ENCODE measurements at places on chromosomes 5 and 9.
A peak's percentile ranks its signal among the peaks of the same experiment; 100 is the strongest.

DNA sequence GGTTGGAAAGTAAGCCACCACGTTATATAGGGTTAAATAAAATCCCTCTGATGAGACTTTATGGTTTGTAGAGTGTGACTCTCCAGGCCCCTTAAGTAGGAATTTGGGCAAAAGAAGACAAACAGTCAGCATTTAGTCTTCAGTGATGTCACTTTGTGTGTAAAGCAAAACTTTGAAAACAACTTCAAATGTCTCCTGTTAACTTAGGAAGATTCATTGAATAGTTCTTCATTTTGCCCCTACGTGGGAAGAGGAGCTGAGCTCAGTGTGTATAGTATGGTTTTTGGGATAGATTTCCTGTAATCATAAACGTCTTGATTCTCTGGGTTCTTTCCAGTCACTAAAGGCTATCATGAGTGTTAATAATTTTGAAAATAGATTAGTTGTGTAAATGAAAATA is 101.3 kb downstream of the GADD45G start:
- DNase-seq, result no peak

GRCh38 chr5:120567921-120568320 is 103.8 kb downstream of the PRR16 start:
- DNase-seq, result no peak

- no peak for DNase-seq
Measured at GRCh38 chr9:80796632-80797031, 892.7 kb downstream of the TLE1 start.

DNA sequence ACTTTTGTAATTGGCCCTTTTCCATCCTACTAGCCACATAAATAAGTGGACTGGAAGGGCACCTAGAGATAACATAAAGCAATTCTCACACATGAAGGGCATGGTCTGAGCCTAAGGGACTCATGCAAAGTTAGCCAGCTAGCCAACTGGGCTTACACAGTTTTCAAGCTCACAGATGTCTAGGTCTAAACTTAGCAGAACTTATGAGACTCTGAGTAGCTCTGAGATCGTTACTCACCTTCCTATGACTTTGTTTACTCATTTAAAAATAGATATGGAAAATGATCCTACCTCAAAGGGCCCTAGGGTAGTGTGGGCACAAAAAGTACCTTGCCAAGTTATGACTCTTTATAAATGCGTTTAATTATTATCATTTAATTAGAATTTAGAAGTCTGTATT is 410.4 kb upstream of the MPDZ start:
- no peak for DNase-seq

GRCh38 chr5:148290271-148291195 is 21.7 kb upstream of the SPINK7 start:
- no peak for DNase-seq

DNA sequence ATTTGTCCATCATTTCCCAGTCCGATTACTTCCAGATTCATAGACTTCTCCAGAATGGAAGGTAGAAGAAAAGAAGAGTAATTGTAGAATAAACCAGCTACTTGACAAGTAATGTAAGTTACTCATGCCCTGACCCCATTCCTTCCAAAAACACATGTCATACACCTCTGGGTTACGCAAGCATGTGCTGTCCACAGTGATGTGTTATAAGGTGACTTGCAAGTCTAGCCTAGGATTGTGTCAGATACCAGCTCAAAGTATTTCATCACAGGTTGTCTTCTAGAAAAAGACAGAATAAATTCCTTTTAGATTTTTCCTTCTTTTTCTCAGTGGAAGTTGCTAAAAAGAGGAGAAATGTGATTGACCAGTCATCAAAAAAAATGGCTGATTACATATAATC is 8.0 kb upstream of the TLR4 start:
- no peak for DNase-seq

- no peak for DNase-seq
Measured at GRCh38 chr5:59828623-59829022, 64.9 kb downstream of the PDE4D start.

- no peak for DNase-seq
Measured at GRCh38 chr5:72353046-72353445, 32.9 kb downstream of the PTCD2 start.

GRCh38 chr5:138686668-138687067 is 66.6 kb upstream of the CTNNA1 start:
- no peak for DNase-seq

DNA sequence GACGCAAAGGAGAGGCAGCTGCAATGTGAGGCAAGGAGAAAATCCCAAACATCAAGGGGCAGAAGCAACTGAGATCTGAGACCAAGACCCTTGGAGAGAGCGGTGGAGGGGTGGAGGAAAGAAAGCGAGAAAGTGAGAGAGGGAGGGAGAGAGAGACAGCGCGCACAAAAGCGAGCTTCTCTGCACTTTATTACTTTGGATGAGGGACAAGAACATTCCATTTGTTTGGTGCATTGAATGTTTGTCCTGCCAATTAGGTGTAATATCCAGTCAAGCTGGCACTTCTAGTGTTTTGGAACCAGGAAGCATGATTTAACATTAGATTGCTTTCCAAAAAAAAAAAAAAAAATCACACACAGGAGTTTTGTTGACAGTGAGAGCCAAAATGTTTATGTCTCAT is 1.4 kb downstream of the CAST start:
- DNase-seq, result no peak

- no peak for DNase-seq
Measured at GRCh38 chr9:128087262-128087661, 19.2 kb downstream of the SLC25A25 start.

GRCh38 chr9:79224672-79225433 is 346.9 kb upstream of the TLE4 start:
- DNase-seq, result no peak

GRCh38 chr9:100229561-100229960 is 123.2 kb downstream of the TEX10 start:
- no peak for DNase-seq

DNA sequence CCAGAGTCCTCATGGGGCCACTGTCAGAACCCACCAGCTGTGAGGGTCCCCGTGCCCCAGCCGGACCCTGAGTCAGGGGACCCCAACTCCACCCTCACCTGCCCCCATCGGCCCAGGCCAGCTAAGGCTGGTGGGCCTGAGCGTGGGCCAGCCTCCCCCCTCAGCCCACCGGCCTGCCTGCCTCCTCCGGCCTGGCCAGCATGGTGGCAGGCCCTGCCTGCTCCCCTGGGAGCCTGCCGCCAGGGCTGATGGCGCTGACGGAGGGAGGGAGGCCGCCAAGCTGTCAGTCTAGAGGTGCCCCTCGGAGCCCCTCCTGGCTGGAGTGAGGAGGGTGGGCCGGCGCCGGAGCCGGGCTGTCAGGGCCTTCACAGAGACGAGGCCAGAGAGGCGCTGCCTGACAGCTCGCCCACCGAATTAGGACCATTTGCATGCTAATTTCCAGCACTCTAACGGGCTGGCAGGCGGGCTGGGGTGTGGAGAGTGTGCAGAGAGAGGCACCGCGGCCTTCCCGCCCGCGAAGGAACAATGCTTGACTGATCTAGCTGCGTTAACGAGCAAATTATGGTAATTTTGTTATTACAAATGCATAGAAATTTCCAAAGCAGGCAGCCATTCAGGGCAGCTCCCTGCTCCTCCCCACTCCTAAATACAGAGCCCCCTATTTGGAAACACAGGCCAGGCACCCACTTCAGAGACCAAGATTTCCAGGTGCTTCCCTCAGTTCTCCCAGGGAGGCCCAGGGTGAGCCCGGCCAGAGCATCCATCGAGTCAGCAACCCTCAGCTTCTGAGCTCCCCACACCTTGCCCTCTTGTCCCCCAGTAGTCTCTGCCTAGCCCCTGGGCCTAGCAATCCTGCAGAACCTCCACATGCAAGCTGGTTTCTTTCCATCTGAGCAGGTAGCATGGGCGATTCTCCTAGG is 169.3 kb downstream of the PAX5 start:
- no peak for DNase-seq

DNA sequence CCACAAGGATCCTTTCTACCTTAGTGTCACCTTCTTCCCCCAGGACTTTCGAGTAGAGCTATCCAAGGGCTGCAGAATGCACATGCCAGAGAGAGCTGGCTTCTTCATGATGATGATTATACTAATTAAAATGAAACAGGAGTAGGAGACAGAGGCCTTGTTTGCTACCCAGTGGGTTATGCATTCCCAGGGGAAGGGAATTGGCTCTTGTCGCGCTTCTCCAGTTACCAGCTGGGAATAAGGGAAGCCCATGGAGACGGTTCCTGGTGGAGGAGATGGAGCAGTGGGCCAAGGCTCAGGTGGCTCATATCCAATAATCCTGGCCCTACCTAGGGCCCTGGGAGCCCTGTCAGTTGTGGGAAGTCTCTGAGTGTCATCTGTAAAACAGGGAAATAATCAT is 65.1 kb downstream of the WWC1 start:
- no peak for DNase-seq

- peak; percentile 88 for DNase-seq
Measured at GRCh38 chr5:139637438-139638089, 10.6 kb upstream of the CXXC5 start.

GRCh38 chr5:134503088-134503936 is 22.2 kb upstream of the JADE2 start:
- DNase-seq, result peak; percentile 75

DNA sequence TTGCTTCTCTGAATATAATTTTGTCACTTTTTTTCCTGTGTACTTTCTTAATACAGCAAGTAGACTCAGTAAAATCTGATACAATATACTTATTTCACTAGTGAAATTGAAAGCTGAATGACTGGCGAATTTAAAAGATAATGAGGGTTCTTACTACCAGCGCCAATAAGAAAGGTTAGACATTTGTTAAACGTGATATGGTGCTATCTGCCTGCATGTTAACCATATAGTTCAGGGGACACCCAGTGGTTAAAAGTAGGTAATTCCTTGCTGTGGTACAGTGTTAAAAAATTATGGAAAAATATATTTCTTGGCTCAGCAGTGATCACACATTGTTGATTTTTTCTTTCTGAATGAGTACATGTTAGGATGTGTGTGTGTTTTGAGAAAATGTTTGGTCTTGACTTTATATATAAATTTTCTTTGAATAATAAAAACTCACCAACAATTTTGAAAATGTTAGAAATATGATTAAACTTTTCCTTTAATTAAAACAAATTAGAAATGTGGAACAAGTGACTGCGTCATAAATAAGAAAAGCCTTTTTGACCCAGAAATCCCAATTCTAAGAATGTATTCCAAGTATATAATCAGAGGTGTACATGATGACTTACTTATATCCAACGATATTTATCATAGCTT is 25.8 kb downstream of the CAST start:
- no peak for DNase-seq

DNA sequence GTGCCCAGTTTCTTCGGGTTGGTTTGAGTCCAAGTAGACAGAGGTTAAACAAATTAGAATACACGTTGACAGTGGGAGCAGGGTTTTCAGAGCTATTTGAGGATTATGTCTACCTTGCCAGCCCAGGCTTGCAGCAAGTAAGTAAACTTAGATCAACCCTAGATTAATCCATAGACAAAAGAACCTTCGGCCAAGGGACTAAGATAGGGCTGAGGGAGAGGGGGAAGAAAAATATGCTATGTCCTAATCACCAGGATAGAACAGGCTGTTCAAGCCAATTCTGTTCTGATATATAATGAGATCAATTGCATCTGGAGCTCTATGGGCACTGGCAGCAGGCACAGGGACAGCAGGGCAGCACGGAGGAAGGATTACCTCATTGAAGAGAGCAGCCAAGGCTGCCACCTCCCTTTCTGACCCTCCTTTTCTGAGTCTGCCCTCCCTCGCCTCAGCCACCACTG is 377.7 kb downstream of the PIK3R1 start:
- DNase-seq, result peak; percentile 64

GRCh38 chr9:17531642-17532254 is 47.1 kb upstream of the SH3GL2 start:
- DNase-seq, result no peak

DNA sequence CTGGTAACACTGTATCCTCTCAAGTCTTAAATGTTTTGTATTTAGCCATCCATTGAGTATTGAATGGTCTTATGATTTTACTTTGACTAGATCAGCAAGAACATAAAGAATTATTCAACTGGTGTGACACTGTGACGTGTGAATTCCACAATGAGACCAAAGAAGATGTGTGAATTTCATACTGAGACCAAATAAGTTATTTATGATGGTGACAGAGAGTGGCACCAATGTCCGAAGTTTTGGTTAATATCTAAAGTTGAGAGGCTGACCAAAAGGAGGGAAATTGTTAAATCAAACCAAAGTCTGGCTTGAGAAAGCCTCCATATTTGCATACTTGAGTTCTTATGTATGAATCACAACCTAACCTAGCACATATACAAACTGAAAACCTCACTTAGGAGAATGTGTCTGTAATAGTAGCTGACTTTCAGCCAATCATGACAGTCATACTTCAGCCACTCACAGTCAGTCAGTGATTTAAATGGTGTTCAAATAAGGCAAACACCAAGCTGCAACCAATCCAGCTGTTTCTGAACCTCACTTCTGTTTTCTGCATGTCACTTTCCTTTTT is 31.5 kb upstream of the FAM170A start:
- DNase-seq, result no peak

- no peak for DNase-seq
Measured at GRCh38 chr9:1319436-1319835, 269.3 kb downstream of the DMRT2 start.

All from ureter (tissue), 1 donor.